Breast epithelium (tissue), 4 donors: ENCODE measurements at places on chromosomes 2 and 18. TPM values are rescaled to one million over a fixed set of nuclear protein-coding genes. Genes with fewer than 3 reads are reported as not detected.

GRCh38 chr18:9974279-9974915, 60.6 kb downstream of the VAPA start:
- no peak for DNase-seq

DNA sequence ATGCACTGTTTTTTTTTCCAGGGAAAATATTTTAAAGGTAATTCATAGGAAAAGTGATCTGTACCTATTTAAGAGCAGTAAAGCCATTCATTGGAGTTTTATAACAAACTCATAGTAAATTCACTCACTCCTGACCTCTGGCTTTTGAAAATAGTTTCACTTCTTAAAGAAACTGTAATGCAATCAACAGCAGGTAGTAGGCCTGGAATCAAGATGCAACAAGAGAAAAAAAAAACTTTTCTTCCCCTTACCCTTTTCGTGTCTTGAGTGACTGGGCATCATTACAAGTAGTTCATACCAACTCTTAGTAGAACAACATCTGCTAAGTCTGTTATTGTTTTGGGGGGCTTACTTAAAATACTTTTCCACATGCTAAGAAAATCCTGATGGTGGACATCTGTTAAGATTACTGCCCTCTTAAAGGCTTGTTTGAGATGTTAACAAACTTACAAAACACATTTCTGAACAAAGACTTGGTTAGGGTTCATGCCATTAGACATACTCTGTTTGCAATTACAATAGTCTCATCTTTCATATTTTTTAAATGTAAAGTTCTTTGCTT, 164.1 kb upstream of the FOSL2 start:
- DNase-seq = no peak

GRCh38 chr2:12057436-12058166, 311.2 kb downstream of the LPIN1 start:
- no peak for DNase-seq

The FOXI3 gene
- not detected for total RNA-seq

The FANCL gene
- total RNA-seq = 48.4 TPM

The TANC1 gene
- total RNA-seq = 58.4 TPM
